CD4-positive, alpha-beta memory T cell (primary cell): ENCODE measurements at places on chromosomes 2 and 18.

- no peak overlapping the region for H3K27ac ChIP-seq
- no peaks in the 10 kb centered on the region for H3K4me1 ChIP-seq
- no peak overlapping the region for H3K4me3 ChIP-seq
- no peaks in the 10 kb centered on the region for H3K36me3 ChIP-seq
- DNase-seq = no peak
These were observed 36.3 kb downstream of the HS6ST1 start for GRCh38 chr2:128282246-128282975.

- no peaks in the 10 kb centered on the region for H3K4me1 ChIP-seq
- no peak for DNase-seq
- no peak overlapping the region for H3K27ac ChIP-seq
- H3K27me3 ChIP-seq = no peaks in the 10 kb centered on the region
- H3K4me3 ChIP-seq = no peak overlapping the region
These were observed 104.9 kb upstream of the LYPD6 start for GRCh38 chr2:149225446-149225845.

DNA sequence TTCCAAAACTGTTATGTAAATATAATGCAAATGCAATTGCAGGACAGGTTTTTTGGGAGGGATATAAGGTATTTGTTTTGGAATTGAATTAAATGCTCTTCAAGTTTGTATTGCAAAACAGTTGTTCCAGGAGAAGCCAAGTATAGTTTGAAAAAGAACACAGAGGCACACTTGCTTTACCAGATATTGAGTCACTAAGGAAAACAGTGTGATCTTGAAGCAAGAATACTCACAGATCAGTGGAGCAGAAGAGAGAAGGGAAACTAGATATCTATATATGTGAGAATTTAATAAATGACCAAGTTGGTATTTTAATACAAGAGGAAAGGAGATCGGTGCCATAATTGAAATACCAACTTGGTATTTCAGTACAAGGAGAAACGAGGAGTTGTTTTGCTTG lies 178.9 kb downstream of the CAPN13 start:
- no peak overlapping the region for H3K27ac ChIP-seq
- no peaks in the 10 kb centered on the region for H3K27me3 ChIP-seq
- H3K36me3 ChIP-seq = no peaks in the 10 kb centered on the region
- no peak for DNase-seq
- no peak overlapping the region for H3K4me3 ChIP-seq

DNA sequence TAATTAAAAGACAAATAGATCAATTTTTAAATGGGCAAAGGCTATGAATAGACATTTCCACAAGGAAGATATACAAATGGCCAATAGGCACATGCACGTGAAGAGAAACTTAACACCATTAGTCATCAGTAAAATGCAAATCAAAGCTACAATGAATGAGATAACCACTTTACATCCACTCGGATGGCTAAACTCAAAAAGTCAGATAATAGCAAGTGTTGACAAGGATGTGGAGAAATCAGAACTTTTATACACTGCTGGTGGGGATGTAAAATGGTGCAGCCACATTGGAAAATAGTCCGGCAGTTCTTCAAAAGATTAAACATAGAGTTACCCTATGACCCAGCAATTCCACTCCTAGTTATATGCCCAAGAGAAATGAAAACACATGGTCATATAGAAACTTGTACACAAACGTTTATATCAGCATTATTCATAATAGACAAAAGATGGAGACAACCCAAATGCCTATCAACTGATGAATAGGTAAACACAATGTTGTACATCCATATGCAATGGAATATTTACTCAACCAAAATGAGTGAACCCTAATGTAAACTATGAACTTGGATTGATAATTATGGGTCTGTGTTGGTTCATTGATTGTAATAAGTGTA lies 51.1 kb downstream of the SMAD7 start:
- no peaks in the 10 kb centered on the region for H3K36me3 ChIP-seq
- no peak for DNase-seq
- no peak overlapping the region for H3K4me3 ChIP-seq
- H3K4me1 ChIP-seq = no peaks in the 10 kb centered on the region
- H3K27me3 ChIP-seq = no peaks in the 10 kb centered on the region
- H3K27ac ChIP-seq = no peak overlapping the region

GRCh38 chr2:85698184-85698879 lies 4.2 kb downstream of the GNLY start:
- H3K27me3 ChIP-seq = no peaks in the 10 kb centered on the region
- DNase-seq = no peak
- H3K27ac ChIP-seq = no peak overlapping the region
- no peaks in the 10 kb centered on the region for H3K36me3 ChIP-seq
- no peak overlapping the region for H3K4me3 ChIP-seq

GRCh38 chr2:215796140-215796855 lies 217.1 kb downstream of the MREG start:
- no peak for DNase-seq
- H3K36me3 ChIP-seq = no peaks in the 10 kb centered on the region
- no peak overlapping the region for H3K4me3 ChIP-seq
- no peaks in the 10 kb centered on the region for H3K4me1 ChIP-seq
- no peaks in the 10 kb centered on the region for H3K27me3 ChIP-seq
- no peak overlapping the region for H3K27ac ChIP-seq

- no peak overlapping the region for H3K4me3 ChIP-seq
- peaks cover 11% of the 10 kb centered on the region for H3K4me1 ChIP-seq
- H3K36me3 ChIP-seq = no peaks in the 10 kb centered on the region
- no peak overlapping the region for H3K27ac ChIP-seq
- H3K27me3 ChIP-seq = no peaks in the 10 kb centered on the region
These were observed 74.7 kb upstream of the MGAT4A start for GRCh38 chr2:98805412-98806171.

DNA sequence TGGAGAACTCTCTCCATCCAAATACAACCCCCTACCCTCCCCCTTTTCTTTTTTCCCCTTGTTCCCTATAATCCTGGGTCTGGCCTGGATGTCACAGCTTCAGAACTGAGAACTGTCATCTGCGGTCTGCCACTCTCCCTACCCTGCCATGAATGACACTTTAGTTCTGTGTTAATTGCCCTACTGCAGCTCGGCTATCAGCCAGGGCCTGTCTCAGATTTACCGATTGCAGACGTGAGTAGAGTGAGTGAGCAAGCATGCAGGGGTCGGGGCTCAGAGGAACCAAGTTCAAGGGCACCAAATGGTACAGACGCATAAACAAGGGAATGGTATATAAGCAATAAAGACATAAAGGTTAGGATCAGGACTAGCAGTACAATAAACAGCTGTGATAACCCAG lies 967.8 kb downstream of the BCL11A start:
- no peaks in the 10 kb centered on the region for H3K4me1 ChIP-seq
- no peaks in the 10 kb centered on the region for H3K27me3 ChIP-seq
- H3K36me3 ChIP-seq = no peaks in the 10 kb centered on the region

DNA sequence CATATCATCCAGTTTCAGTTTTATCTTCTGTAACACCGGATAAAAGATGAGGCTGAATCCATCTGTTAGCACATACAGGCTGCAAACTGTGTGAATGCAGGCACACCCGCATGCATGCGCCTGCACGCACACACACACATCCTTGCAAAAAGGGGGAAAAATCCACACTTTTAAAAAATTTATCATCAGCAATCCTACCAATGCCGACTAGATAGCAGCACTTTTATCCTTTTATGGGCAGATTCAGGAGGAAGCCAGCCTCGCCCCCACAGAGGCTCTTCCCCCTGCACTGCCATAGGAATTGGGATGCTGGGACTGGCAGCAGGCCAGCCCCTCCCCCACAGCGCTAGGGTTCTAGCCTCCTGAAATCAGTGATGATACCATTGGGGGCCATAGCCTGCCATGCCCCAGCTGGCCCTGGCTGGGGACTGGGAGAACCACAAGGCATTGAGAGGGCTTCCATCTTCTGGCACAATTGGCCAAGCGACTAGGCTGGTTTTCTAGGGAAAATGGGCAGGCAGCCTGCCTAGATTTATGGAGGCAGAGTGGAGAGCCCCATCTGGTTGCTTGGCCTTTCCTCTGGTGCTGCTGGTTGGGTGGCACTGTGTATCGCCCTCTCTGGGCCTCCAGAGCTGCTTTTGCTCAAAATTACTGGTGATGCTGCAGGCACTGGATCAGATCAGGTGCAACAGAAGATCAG lies 25.5 kb downstream of the CYRIA start:
- no peak for DNase-seq
- H3K27me3 ChIP-seq = no peaks in the 10 kb centered on the region
- no peaks in the 10 kb centered on the region for H3K36me3 ChIP-seq
